ENCODE measurements at places on chromosomes 11 and 22.

- DNase-seq: no peak
These were observed 518 bp upstream of the CHRM1 start for GRCh38 chr11:62921573-62922188.

DNA sequence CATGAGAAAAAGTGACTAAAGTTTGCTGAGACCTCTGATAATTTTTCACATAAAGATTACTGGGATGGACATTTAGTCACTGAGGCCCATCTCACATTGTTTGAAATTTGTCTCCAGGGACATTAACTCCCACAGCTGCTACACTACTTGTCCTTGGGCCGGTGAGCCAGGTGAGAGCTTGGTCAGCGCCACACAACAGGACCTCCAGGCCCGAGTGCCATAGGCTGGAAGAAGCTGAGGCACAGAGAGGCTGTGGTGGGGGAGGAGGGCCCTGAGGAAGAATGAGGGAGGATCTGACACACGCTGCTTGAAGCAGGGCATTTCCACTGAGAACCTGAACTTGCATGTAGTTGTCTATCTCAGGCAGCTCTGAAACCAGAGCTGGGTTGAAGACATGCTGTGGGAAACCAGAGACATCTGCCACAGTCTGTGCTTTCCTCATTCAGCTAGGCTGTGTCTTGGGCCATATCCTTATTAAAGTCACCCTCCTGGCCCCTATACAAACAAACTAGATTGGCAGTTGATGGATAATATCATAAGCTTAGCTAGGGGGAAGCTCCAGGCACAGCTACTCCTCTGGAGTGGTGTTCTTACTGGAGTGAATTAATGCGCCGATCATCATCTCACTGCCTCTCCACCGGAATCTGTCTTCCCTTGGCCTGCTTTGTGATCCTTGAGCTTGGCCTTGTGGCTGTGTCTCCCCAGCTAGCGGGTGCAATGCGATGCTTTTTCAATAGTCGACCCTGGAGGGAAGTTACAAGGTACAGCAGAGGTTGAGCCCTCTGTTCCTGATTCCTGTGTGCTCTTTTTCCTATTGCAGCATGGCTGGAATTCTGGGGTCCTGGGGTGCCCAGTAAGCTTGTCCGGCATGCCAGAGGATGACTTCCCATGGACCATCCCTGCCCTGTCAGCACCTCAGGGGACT, 225.3 kb upstream of the B3GAT1 start:
- no peak for DNase-seq

GRCh38 chr11:126391970-126392632, 36.6 kb downstream of the ST3GAL4 start:
- no peak for DNase-seq

DNA sequence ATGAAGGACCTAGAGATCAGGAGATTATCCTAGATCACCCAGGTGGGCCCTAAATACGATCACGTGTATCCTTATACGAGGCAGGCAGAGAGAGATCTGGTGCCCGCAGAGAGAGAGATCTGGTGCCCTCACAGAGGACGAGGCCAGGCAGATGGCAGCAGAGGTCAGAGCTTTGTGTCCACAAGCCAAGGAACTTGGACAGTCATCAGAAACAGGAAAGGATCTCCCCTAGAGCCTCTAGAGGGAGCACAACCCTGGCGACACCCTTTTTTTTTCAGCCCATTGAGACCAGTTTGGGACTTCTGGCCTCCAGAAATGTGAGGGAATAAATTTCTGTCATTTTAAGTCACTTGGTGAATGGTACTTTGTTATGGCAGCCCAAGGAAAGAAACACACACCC, 25.5 kb upstream of the TIMP3 start:
- no peak for DNase-seq

GRCh38 chr11:64747961-64748665, 4.2 kb upstream of the RASGRP2 start:
- no peak for DNase-seq

GRCh38 chr22:40654522-40655167, 18.1 kb upstream of the MRTFA start:
- no peak for DNase-seq

DNA sequence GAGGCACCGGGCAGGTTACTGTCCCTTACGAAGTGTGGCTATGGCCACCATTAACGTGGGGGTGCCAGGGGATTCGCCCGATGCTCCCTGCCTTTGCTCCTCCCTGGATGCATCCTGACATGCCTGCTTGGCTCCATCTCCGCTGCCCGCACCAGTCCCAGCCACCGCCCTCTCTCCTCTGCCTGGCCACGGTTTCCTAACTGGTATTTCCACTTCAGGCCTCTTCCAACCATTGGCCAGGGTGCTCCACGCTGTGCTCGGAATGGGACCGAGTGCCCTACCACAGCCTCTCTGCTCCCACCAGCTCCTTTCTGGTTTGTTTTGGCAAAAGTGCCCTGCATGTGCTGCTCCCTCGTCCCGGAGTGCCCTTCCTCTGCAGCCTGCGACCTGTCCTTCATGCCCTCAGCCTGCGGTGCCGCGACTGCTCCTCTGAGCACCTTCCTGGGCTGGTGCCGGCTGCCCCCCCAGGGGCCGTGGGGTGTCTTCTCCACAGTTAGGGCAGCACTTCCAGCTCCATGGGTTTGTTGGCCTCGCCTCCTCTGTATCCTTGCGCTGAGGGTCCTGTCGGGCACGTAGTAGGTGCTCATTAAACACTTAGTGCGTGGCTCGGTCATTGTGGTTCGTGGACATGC, 12.6 kb upstream of the GRAMD4 start:
- DNase-seq: no peak

- no peak for DNase-seq
These were observed 1041.8 kb downstream of the TBC1D22A start for GRCh38 chr22:47804281-47804680.

DNA sequence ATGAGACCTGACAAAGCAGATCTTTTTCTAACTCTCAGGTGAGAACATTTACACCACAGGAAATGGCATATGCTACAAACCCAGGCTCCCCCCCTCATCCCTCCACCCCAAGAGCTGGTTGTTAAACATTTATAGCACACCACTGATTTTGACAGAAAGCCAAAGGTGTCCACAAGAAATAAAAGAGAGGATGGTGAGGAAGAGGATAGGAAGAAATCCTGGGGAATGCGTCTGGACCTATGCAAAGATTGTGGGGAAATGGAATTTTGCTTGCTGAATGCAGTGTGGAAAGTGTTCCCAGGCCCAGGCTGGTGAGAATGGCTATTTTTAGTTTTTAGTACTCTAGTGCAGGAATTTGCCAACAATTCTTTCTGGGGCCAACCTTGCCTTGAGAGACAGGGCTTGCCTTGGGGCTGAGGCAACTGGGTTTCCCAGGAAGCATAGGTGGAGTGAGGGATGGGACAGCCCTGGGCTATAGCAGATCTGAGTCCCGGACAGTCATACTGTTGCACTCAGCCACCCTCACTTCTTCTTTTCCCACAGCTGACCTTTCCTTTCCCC, 163.9 kb downstream of the ADAMTS15 start:
- DNase-seq: no peak

GRCh38 chr11:2805388-2806056, 80.1 kb downstream of the CDKN1C start:
- no peak for DNase-seq

DNA sequence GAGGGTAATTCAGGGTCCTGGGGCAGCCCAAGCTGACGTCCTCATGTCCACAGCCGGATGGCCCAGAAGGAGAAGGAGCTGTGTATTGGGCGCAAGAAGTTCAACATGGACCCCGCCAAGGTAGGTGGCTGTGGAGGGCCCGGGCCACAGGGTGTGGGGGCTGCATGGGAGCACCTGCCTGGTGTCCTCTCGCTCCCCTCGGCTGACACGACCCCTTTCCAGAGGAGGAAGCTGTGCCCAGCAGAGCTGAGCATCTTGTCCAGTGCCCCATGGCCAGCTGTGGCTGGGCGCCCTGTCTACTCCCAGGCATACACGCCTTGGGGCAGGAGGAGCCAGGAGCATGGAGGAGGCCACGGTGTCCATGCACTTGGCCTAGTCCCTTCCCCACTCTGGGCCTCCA, 13.6 kb downstream of the CYTH4 start:
- DNase-seq: no peak
